ENCODE measurements at places on chromosomes 2 and 18. TPM values are rescaled to one million over a fixed set of nuclear protein-coding genes. Genes with fewer than 3 reads are reported as not detected.

DNA sequence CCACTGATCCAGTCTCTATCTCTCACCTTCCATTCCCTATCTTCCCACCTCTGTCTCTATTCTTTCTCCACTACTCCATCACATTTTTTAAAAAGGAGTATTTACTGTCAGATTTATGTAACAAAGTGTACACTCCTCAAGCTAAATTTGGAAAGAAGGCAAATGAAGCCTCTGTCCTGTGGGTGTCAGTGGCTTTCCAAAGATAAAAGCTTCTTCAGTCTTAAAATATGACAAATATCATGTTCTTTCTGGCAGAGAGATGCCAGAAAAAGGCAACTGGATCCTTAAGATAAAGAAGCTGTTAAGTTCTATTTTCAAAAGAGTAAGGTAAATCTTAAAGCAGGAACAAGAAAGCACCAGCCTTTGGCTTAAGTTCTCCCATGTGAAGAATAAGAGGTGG lies 7.1 kb downstream of the DUSP11 start:
- H3K4me1 ChIP-seq, result no peaks in the 10 kb centered on the region
- no peak overlapping the region for H3K27ac ChIP-seq
- H3K27me3 ChIP-seq, result no peaks in the 10 kb centered on the region
- H3K36me3 ChIP-seq, result peaks cover 70% of the 10 kb centered on the region
- DNase-seq, result no peak
- H3K4me3 ChIP-seq, result no peak overlapping the region

- no peaks in the 10 kb centered on the region for H3K36me3 ChIP-seq
- no peak for DNase-seq
- H3K4me3 ChIP-seq, result no peak overlapping the region
- no peaks in the 10 kb centered on the region for H3K4me1 ChIP-seq
- H3K27ac ChIP-seq, result no peak overlapping the region
Measured at GRCh38 chr18:73733806-73734314, 413.8 kb downstream of the FBXO15 start.

GRCh38 chr2:152441961-152442360 lies 107.0 kb downstream of the FMNL2 start:
- no peak for DNase-seq
- no peak overlapping the region for H3K27ac ChIP-seq
- H3K4me3 ChIP-seq, result no peak overlapping the region
- no peaks in the 10 kb centered on the region for H3K27me3 ChIP-seq

The HNMT gene
- total RNA-seq, result not detected

DNA sequence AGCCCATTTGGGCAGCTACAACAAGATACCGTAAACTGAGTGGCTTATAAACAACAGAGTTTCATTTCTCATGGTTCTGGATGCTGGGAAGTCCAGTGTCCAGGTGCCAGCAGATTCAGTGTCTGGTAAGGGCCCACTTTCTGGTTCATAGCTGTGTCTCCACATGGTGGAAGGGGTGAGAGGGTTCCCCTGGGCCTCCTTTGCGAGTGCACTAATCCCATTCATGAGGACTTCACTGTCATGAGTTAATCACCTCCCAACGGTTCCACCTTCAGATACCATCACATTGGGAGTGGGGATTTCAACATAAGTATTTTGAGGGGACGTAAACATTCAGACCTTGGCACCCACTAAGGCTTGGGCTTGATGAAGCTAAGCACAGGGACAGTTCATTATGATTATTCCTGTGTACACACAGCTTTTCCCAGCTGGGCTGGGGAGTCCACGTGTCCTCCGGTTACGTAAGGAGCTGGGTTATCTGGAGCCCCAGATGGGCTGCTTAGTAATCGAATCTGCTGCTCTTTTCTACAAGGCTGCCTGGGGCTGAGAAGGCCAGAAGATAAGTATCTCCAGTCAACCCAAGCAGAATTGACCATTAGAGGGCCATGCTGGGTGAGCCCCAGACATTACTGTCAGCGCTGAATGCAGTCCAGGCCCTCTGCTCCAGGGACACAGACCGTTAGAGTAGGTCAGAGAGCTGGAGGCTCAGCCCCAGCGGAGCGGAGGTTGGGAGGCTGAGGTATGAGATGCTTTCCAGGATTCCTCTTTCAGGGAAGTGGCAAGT lies 42.7 kb downstream of the EPAS1 start:
- H3K4me1 ChIP-seq, result no peaks in the 10 kb centered on the region
- H3K27me3 ChIP-seq, result no peaks in the 10 kb centered on the region
- no peak overlapping the region for H3K4me3 ChIP-seq

The GNAL gene
- not detected for total RNA-seq

DNA sequence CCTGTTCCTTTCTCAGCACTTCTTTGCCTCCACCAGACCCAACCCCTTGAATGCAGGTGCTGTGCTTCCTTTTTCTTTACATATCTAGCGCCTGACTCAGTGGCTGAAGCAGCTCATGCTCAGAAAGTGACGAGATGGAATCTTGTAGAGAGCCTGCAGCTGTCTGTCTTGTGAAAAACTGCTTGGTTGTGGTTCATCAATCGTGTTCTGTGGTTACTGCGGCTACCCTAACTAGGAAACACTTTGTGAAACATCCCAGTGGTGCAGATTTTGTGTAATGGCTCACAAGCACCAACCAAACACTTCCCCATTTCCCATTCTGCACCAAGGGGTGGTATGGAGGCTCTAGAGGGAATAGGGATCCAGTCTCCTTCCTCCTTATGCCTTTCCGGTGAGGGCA lies 307.2 kb upstream of the MMADHC start:
- H3K27me3 ChIP-seq, result no peaks in the 10 kb centered on the region
- H3K4me1 ChIP-seq, result no peaks in the 10 kb centered on the region
- H3K36me3 ChIP-seq, result no peaks in the 10 kb centered on the region

- no peak overlapping the region for H3K27ac ChIP-seq
- no peaks in the 10 kb centered on the region for H3K27me3 ChIP-seq
- H3K36me3 ChIP-seq, result no peaks in the 10 kb centered on the region
- H3K4me1 ChIP-seq, result no peaks in the 10 kb centered on the region
- no peak overlapping the region for H3K4me3 ChIP-seq
Measured at GRCh38 chr2:3241971-3242746, 135.5 kb downstream of the EIPR1 start.

The FEV gene
- total RNA-seq, result not detected

- no peaks in the 10 kb centered on the region for H3K36me3 ChIP-seq
- no peak overlapping the region for H3K27ac ChIP-seq
- no peaks in the 10 kb centered on the region for H3K4me1 ChIP-seq
- DNase-seq, result no peak
- H3K4me3 ChIP-seq, result no peak overlapping the region
- H3K27me3 ChIP-seq, result no peaks in the 10 kb centered on the region
Measured at GRCh38 chr2:236164925-236165841, 3.0 kb downstream of the GBX2 start.

DNA sequence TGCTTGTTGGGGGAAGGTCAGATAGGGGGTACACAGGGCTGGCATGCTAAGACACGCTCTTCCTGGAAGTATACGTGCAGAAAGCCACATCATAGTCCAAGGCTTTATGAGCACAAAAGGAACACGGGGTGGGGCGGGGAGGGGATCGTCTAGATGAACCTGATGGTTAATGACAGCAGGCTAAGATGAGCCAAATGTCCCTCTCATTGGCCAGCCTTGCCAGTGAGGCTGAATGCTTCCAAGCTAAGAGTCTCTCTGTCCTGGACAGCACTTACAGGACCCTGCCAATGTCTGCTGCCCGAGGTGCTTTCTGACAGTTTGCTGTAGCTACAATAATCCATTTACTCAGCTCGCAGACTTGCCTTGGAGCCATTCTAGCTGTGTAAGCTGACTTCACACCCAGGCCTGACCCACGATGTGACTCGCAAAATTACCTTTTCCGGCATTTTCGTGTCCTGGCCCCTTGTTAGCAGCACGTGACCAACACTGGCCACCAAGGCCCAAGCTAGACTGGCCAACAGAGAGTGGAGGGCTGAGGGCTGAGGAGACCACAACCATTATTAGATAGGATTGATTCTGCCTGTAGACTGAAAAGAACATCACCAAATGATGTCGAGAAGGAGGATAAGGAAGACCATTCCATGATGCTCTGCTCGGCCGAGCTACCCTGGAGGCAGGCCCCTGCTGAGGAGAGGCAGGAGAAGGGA lies 84.2 kb downstream of the MALT1 start:
- no peak overlapping the region for H3K27ac ChIP-seq
- H3K4me1 ChIP-seq, result peaks cover 5% of the 10 kb centered on the region
- H3K27me3 ChIP-seq, result no peaks in the 10 kb centered on the region
- H3K36me3 ChIP-seq, result no peaks in the 10 kb centered on the region

DNA sequence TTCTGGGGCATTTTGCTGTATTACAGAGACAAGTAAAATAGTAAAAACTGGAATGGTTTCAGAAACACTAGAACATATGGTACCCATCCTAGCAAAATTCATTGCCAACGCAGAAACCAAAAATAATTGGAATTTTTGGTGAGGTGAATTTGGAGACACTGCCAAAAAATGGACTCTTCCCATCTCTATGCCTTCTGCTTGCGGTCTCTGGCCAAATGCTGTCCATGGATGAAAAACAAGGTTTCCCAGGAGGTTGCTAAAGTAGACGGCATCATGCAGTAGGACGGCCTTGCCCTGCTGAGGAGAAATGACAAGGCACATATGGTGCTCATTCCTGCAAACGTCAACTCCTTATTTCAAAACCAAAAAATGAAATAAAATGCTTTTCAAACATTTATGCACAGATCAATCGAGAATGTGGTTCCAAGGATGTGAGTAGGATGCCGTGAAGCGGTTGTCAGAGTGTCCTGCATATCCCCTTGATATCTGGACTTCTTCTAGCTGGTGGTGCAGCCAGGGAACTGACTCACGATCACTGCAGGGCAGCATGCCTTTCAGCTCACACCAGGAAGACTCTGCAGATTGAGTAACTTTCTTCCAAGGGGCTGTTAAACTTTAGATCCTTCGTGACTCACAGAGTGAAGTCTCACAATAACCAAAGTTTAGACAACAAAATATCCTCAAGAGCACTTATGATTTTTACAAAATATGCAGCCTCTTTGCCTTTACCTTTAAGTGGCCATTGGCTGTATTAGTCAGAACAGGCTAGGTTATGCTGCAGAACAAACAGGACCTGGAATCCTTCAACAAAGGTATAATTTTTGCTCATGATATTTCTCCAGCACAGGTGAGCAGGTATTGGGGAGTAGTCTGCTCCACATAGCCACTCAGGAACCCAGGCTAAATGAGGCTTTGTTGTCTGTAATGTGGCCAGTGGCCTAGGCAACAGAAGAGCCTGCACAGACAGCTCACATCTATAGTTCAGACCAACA lies 149.4 kb upstream of the NDUFV2 start:
- no peaks in the 10 kb centered on the region for H3K4me1 ChIP-seq
- H3K27ac ChIP-seq, result no peak overlapping the region
- H3K36me3 ChIP-seq, result no peaks in the 10 kb centered on the region
- DNase-seq, result no peak
- H3K4me3 ChIP-seq, result no peak overlapping the region

DNA sequence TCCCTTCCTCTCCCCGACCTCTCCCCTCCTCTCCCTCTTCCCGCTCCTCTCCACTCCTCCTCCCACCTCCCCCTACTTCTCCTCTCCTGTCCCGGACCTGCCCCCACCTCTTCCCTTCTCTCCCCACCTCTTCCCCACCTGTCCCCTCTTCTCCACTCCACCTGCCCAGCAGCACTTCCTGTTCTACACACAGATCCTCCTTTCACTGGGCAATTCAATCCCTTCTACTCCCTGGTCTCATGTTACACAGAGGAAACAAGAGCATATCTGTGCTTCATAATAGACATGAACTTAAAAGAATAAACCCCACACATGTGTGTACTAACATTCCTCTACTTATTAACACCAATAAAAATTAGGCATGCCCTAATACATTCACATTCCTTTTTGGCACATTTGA lies 34.8 kb downstream of the TIMM21 start:
- no peak for DNase-seq
- no peaks in the 10 kb centered on the region for H3K36me3 ChIP-seq
- no peaks in the 10 kb centered on the region for H3K4me1 ChIP-seq
- no peaks in the 10 kb centered on the region for H3K27me3 ChIP-seq
- H3K4me3 ChIP-seq, result no peak overlapping the region

The COL4A3 gene
- 0.60 TPM for total RNA-seq

DNA sequence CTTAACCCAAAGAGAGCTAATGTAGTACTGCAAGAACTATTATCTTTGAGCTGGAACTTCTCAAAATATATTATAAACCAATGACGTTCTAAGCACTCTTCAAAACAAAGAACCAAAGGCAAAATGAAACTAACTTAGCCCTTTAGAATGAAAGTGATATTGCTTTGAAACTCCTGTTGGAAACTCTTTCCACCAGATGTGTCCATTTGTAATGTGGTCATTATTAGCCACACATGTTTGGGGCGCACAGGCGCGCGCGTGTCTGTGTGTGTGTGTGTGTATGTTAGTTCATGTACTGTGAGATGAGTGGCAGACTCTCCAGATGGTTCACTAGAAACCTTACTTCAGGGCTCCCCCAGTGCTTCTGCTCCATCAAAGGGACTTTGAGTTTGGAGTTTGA lies 323.4 kb downstream of the BCL11A start:
- H3K4me3 ChIP-seq, result no peak overlapping the region
- H3K27ac ChIP-seq, result no peak overlapping the region
- H3K4me1 ChIP-seq, result no peaks in the 10 kb centered on the region
- DNase-seq, result no peak
- H3K27me3 ChIP-seq, result no peaks in the 10 kb centered on the region

The ITGB6 gene
- not detected for total RNA-seq

DNA sequence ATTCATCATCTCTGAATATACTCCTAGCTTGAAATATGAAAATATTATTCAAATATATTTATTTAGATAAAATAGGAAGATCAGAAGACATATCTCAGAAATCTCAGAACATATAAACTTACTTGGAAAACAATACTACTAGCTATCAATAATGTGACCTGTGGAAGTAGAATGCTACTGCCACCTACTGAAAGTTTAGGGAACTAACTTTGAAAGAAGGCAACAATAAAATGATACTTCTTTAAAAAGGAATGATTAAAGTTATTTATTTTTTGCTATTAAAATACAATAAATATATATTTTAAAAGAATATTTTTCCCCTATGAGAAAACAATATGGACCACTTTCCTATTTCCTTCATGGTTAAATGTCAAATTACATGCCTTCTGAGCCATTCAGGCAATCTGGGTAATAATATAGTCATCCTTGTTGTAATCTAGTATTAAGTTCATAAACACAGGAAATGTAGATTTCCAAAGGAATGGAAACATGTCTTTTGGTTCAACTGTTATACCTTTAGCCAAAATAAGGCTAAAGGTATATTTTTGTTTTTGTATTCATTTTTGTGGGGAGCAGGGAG lies 26.0 kb downstream of the ACADL start:
- no peaks in the 10 kb centered on the region for H3K27me3 ChIP-seq
- DNase-seq, result peak; percentile 71
- no peak overlapping the region for H3K27ac ChIP-seq
- no peaks in the 10 kb centered on the region for H3K4me1 ChIP-seq
- H3K36me3 ChIP-seq, result no peaks in the 10 kb centered on the region
- H3K4me3 ChIP-seq, result no peak overlapping the region

The RNF138 gene
- 34.0 TPM for total RNA-seq

- DNase-seq, result no peak
- no peaks in the 10 kb centered on the region for H3K4me1 ChIP-seq
- no peak overlapping the region for H3K4me3 ChIP-seq
- H3K27ac ChIP-seq, result no peak overlapping the region
- H3K27me3 ChIP-seq, result no peaks in the 10 kb centered on the region
Measured at GRCh38 chr2:42050703-42051542, 3.1 kb downstream of the PKDCC start.
